Glutamatergic neuron (in vitro differentiated cells): ENCODE measurements at places on chromosomes 11 and 22. TPM values are rescaled to one million over a fixed set of nuclear protein-coding genes. Genes with fewer than 3 reads are reported as not detected.

- H3K4me1 ChIP-seq, result no peaks in the 10 kb centered on the region
- H3K36me3 ChIP-seq, result no peaks in the 10 kb centered on the region
- DNase-seq, result peak; percentile 5
- no peaks in the 10 kb centered on the region for H3K27me3 ChIP-seq
Observed at GRCh38 chr11:69930081-69931059, 111.2 kb upstream of the FGF3 start.

DNA sequence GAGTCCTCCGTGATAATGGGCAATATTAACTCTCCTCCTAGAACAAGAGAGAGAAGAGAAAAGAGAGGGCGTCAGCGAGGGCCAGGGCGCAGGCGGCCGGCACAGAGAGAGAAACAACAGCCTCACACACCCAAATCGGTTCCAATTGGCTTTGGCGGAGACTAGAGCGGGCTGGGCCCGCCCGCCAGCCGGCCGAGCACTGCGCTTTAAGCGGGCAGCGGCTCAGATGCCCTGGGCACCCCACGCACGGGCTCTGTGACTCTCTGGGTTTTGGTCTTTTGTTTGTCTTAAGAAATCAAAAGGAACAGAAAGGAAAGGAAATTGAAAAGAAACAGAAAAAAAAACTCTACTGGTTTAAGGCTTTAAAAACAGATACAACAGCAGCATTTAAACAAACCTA is 17.0 kb downstream of the SLC22A12 start:
- no peak overlapping the region for H3K4me3 ChIP-seq
- DNase-seq, result no peak
- H3K27ac ChIP-seq, result no peak overlapping the region
- H3K36me3 ChIP-seq, result no peaks in the 10 kb centered on the region
- H3K4me1 ChIP-seq, result peaks cover 4% of the 10 kb centered on the region
- peaks cover 9% of the 10 kb centered on the region for H3K27me3 ChIP-seq

- no peak overlapping the region for H3K4me3 ChIP-seq
- no peaks in the 10 kb centered on the region for H3K36me3 ChIP-seq
- H3K4me1 ChIP-seq, result no peaks in the 10 kb centered on the region
- DNase-seq, result no peak
Observed at GRCh38 chr11:103453915-103454709, 344.9 kb downstream of the DYNC2H1 start.

DNA sequence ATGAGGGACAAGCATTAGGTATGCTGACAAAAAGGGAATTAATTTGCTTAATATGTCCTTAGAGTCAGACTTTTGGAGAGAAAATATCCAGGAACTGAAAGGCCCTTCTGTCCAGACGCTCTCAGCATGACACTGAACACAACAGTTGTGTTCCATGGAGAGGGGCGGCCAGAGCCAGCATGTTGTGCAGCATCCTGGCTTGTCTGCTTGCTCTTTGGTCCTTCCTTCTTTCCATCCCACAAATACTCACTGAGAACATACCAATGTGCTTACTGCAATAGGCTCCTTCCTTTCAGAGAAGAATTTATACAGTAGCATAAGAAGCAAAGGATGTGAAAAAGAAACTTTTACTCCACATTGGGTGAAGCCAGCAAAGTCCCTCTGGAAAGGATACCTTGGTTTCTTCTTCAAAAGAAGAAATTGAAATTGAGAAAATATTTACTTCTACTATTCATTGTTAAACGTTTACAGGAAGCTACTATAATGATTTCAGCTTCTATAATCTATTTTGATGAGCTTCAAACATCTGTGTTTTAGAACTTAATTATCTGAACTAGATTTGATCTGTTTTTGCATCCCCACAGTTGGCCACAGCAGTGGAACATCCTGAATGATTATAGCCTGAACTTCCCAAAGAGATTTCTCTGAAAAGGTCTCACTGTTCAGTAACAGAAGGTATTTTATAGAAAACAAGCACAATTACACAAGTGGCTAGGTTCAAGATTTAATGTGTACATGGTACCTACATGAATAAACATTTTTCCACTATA is 304.1 kb upstream of the PITPNB start:
- H3K4me3 ChIP-seq, result no peak overlapping the region
- H3K4me1 ChIP-seq, result peaks cover 6% of the 10 kb centered on the region
- H3K27ac ChIP-seq, result no peak overlapping the region
- no peaks in the 10 kb centered on the region for H3K36me3 ChIP-seq

GRCh38 chr11:117192401-117192875 is 6.7 kb upstream of the TAGLN start:
- no peaks in the 10 kb centered on the region for H3K36me3 ChIP-seq
- H3K4me3 ChIP-seq, result no peak overlapping the region
- H3K27ac ChIP-seq, result no peak overlapping the region
- DNase-seq, result no peak
- peaks cover 2% of the 10 kb centered on the region for H3K27me3 ChIP-seq

- H3K36me3 ChIP-seq, result no peaks in the 10 kb centered on the region
- H3K4me1 ChIP-seq, result peaks cover 55% of the 10 kb centered on the region
- H3K27me3 ChIP-seq, result peaks cover 39% of the 10 kb centered on the region
- peak overlapping the region; percentile 78 for H3K4me3 ChIP-seq
- no peak for DNase-seq
Observed at GRCh38 chr22:17269607-17270261, 50.5 kb upstream of the ADA2 start.

DNA sequence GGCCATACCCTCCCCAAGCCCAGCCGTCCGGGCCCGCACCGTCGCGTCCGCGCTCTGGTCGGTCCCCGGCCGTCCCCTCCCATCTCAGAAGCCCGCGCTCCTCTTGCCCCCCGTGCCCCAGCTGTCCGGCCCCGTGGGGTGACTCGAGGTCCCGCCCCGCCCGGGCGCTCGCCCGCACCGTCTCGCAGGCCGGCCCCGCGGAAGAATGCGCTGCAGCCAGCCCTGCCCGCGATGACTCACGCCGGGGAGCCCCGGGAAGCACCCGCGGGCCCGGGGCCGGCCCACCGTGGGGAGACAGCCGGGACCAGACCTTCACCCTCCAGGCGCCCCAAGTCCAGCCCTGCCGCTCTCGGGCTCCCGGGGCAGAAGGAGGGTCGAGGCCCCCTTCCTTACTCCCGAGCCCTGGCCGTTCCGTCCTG is 320 bp upstream of the PHLDA2 start:
- no peak for DNase-seq
- peaks cover 3% of the 10 kb centered on the region for H3K4me1 ChIP-seq
- H3K4me3 ChIP-seq, result no peak overlapping the region
- no peaks in the 10 kb centered on the region for H3K36me3 ChIP-seq
- H3K27ac ChIP-seq, result no peak overlapping the region
- peaks cover 11% of the 10 kb centered on the region for H3K27me3 ChIP-seq

DNA sequence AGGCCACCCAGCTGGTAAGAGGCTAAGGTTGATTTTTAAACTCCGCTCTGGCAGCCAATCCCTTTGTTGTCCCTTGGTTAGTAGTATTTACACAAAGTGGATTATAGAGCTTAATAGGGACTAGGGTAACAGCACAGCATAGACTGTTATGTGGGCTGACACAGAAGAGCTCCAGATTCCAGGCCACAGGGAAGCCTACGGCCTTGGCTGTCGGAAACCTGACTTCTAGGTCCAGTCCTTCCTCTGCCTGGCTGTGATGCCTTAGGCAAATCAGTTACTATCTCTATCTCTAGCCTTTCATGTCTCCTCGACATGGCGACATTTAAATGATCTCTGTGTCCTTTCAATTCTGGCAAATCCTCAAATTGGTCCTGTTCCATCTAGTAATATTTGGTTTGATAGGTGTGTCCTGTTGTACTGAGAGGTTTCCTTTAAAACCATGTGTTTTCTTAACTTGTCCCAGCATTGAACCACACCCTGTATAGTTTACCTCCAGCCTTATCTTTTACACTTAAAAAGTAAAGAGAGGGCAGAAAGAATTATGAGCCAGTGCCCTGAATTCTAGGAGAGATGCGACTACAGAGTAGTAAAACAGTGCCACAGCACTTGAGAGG is 4.2 kb downstream of the MMP1 start:
- H3K27me3 ChIP-seq, result no peaks in the 10 kb centered on the region
- no peak overlapping the region for H3K4me3 ChIP-seq
- no peaks in the 10 kb centered on the region for H3K36me3 ChIP-seq
- no peak for DNase-seq
- peaks cover 4% of the 10 kb centered on the region for H3K4me1 ChIP-seq
- no peak overlapping the region for H3K27ac ChIP-seq

DNA sequence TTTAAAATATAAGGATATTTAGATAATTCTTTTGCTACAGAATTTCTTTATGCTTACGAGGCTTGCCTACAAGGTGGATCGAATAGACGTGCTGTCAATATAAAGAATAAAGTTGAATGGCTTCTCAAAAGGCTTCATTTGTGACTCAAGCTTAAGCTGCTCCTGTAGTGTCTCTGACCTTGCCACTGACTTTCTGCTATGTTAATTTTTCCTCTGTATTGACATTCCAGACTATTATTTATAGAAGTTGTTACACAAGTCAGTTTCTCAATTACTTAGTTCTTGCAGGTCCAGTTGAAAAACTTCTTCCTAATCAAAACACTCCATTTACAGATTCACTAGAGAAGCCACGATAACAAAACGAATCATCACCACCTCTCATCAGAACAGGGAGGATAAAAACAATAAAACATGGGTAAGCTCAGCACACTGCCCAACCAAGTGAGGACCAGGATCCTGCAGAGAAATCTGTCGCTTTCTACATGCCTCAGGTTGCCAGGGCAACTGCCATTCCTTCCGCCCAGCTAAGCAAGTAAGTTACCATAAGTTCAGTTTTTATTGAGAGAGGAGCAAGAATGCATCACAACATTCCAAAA is 39.0 kb upstream of the CHKA start:
- H3K36me3 ChIP-seq, result no peaks in the 10 kb centered on the region
- no peak for DNase-seq
- H3K27ac ChIP-seq, result no peak overlapping the region
- H3K27me3 ChIP-seq, result no peaks in the 10 kb centered on the region

SCN3B gene
- 118 TPM for total RNA-seq

KRTAP5-8 gene
- not detected for total RNA-seq

ZDHHC8 gene
- total RNA-seq, result 119 TPM

GGT5 gene
- total RNA-seq, result 10.7 TPM

UCP3 gene
- 7.6 TPM for total RNA-seq

CHRNA10 gene
- total RNA-seq, result 0.91 TPM
